ENCODE measurements at places on chromosomes 16 and 17. TPM values are rescaled to one million over a fixed set of nuclear protein-coding genes. Genes with fewer than 3 reads are reported as not detected.

The TNP2 gene
- total RNA-seq: not detected

The KRT25 gene
- total RNA-seq: not detected

The TBC1D3 gene
- 1.9 TPM for total RNA-seq

The ZSCAN10 gene
- not detected for total RNA-seq

The CMTM2 gene
- total RNA-seq: not detected

The SLC12A3 gene
- not detected for total RNA-seq

The NPIPA5 gene
- total RNA-seq: 11.3 TPM

The SLFN11 gene
- 95.0 TPM for total RNA-seq

The GJC1 gene
- 39.7 TPM for total RNA-seq

The ZNF385C gene
- total RNA-seq: not detected

The CCR7 gene
- not detected for total RNA-seq

The ARL4D gene
- 4.1 TPM for total RNA-seq

The CCDC154 gene
- 0.25 TPM for total RNA-seq

DNA sequence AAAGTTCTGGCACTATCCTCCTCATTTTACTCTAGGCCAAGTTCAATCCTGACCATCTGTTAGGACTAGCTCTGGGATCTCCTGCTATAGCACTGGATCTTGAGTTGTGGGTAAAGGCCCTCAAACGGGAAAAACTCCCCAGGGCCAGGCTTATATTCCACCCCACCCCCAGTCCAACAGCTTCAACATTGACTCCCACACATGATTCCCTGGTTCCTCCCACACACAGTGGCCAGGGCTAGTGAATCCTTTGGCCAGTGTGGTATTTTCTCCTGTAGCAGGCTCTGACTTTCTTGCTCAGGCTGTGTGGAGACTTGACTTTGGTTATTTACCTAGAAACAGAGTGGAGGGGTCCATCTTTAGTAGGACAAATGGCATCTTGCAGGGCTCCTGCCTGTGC lies 10.3 kb upstream of the AKAP10 start:
- DNase-seq: no peak

DNA sequence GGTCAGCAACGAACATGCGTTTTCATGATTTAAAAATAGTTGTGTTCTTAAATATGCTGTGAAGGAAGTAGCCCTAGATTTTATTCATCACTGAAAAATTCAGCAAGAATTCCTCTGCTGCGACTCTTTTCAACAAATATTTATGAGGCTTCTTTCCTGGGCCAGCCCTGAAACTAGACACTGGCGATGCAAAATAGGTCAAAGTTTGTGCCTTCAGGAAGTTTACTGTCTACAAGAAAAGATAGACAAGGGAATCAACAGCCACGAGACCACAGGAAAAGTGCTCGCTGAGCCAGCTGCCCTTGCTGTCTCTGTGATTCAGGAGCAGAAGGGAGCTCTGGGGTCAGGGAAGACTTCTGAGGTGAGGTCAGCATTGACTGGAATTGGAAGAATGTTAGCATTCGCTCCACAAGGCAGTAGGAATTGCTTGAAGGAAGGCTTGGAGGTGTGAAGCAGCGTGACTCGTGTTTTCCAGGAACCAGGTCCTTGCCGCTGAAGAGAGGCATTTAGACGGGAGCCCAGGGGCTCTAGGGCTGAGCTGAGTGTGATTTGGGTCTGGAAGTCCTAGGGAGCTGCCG lies 1.9 kb upstream of the RPL26 start:
- peak; percentile 44 for DNase-seq

DNA sequence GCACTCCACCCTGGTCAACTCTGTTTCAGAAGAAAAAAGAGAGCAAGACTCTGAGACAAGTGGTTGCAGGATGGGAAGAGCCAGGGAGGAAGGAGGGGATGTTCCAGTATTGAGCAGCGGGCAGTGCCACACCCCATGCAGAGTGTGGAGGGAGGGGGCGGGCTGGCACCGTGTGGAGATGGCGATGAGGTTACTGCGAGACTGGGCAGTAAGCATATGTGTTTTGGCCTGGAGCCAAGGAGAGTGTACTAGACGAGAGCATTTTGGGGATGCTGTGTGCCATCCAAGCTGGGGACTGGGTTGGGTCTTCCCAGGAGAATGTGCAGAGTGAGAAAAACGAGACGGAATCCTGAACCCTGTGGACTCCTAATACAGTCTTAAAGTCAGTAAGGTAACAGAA lies 3.4 kb downstream of the TBC1D24 start:
- no peak for DNase-seq

DNA sequence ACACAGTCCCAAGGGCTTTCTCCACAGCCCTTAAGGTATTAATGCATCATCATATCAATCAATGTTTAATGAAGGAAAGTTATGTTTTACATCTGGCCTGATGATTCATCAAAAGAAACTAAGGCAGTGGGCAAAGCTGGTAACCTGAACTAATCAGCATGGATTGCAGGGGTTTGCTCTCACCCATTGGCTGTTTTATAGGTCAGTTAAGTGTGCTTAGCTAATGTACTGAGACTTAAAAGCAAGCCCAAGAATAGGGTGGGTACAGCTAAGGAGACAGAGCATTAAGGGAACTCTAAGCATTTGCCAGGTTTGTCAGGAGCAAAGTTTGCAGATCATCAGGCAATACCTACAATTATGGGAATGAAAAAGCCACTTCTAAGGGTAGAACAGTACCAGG lies 1247.6 kb downstream of the CDH8 start:
- DNase-seq: no peak

DNA sequence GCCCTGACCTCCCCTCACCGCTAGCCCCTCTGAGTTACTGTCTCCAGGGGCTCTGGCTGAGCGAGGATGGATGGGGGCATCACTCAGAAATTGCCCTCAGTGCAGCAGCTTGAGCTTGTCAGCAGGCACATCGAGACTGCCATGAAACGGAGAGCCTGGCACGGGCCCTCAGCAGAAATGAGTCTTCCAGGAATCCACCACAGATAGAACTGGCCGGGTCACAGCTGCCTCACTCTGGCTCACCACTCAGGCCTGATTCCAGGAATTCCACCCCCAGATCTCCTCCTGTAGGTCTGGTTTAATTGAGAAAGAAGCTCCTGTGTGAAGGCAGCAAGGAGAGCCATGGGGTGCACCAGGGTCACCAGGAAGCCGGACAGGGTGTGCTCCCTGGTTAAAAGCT lies 85.5 kb downstream of the GSG1L start:
- DNase-seq: no peak

- DNase-seq: no peak
Measured at GRCh38 chr17:62690168-62690897, 62.9 kb downstream of the MRC2 start.

DNA sequence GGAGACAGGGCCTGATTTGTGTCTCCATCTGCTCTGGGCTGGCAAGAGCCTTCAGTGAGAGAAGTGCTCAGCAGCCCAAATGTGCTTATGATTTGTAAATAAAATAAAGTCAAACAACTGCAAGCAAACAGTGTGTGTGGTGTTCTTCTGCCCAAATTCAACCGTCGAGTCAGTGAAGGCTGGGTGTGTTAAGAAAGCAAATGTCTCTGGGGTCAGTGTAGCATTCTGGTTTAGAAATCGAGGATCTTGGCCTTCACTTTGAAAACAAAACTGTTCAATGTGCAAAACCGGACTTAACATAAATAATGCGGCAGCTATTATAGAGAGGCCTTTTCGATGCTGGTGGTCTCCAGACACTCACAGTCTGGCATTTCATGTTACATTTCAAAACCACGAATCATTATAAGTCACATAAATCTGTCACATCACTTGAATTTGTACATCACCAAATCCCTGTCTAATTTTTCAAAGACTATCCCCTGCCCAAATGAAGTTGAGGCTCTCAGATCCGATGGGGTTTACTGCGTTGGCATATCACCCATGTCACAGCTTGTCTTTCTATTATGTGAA lies 158.6 kb upstream of the MYOCD start:
- DNase-seq: no peak

DNA sequence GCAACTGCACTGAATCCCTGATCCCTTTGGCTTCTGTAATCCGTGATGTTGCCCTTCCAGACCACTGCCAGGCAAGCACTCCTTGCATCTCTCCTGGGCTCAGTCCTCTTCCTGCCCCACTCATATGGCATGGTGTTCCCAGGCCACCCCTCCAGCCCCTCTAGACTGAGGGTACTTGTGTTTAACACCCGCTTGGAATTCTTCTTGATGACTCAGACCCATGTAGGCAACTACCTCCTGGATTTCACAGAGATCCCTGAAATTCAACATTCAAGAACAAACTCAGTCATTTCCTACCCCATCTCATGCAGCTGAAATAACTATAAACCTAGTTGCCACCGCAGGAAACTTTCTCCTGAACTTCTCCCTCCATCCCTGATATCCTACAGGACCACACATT lies 541.9 kb upstream of the CDH11 start:
- no peak for DNase-seq

DNA sequence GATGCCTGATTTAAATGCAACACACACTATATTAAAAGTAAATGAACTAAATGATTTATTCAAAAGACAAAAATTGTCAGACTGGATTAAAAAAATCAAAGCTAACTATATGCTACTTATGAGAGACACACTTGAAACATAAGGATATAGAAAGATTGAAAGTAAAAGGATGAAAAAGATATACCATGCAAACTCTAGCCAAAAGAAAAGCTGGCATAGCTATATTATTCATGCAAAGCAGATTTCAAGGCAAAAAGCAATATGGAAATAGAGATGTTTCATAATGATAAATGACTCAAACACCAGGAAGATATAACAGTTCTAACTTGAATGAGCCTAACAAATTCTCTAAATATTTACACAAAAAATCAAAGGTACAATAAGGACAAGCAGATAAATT lies 149.2 kb downstream of the MYO1D start:
- DNase-seq: no peak

DNA sequence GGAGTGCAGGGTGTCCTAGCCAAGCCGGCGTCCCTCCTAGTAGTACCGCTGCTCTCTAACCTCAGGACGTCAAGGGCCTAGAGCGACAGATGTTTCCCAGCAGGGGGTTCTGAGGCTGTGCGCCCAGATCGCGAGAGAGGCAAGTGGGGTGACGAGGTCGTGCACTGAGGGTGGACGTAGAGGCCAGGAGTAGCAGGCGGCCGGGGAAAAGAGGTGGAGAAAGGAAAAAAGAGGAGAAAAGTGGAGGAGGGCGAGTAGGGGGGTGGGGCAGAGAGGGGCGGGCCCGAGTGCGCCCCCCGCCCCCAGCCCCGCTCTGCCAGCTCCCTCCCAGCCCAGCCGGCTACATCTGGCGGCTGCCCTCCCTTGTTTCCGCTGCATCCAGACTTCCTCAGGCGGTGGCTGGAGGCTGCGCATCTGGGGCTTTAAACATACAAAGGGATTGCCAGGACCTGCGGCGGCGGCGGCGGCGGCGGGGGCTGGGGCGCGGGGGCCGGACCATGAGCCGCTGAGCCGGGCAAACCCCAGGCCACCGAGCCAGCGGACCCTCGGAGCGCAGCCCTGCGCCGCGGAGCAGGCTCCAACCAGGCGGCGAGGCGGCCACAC lies at the start of gene MMP2:
TSS of gene MMP2 (plus strand) at position 372 of the 603 bp plus-strand sequence. CDS start 282 bp downstream, outside the sequence.
- peak; percentile 67 for DNase-seq

DNA sequence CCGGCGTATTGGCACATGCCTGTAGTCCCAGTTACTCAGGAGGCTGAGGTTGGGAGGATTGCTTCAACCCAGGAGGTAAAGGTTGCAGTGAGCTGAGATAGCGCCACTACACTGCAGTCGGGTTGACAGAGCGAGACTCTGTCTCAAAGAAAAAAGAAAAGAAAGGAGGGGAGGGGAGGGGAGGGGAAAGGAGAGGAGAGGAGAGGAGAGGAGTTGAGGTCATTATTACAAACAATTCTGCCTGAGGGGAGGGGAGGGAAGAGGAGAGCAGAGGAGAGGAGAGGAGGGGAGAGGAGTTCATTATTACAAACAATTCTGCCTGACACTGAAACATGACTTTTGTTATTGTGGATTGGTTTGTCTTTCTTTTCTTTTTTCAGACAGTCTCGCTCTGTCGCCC lies 19.8 kb upstream of the ABCA5 start:
- no peak for DNase-seq

DNA sequence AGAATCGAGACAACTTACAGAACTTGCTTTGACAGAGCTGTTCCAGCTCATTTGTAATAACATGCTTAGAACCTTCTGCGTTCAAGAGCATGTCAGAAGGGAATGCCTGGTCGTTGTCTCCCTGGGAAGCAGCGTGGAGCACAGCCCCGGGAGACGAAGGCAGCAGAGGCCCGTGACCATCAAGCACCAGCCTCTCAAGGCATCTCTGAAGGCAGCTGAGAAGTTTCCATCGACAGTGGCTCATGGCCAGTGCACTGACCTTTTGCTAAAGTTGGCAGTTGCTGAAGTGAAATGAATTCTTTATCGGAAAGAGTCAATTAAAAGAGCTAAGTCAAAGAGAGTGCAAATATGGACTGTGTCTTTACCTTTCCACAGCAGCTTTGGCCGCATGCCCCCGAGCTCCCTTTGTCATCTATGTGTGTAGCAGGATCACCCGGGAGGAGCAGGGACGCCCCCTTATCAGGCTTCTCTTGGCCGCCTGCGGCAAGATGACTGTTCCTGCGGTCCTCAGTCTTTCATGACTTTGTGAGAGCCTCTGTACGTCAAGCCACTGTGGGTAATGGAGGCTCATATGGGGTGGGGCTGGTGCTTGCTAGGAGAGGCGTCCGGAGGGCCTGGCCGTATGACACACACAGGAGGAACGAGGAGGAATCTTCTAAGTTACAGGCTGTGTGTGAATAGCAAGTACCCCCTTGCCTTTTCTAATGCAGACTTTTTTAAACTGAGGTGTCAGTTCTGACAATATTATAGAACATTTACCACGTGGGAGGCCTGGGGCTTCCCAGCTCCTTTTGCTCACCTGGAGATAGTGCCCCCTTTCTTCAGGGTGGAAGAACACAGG lies 54.2 kb downstream of the LDHD start:
- DNase-seq: no peak

DNA sequence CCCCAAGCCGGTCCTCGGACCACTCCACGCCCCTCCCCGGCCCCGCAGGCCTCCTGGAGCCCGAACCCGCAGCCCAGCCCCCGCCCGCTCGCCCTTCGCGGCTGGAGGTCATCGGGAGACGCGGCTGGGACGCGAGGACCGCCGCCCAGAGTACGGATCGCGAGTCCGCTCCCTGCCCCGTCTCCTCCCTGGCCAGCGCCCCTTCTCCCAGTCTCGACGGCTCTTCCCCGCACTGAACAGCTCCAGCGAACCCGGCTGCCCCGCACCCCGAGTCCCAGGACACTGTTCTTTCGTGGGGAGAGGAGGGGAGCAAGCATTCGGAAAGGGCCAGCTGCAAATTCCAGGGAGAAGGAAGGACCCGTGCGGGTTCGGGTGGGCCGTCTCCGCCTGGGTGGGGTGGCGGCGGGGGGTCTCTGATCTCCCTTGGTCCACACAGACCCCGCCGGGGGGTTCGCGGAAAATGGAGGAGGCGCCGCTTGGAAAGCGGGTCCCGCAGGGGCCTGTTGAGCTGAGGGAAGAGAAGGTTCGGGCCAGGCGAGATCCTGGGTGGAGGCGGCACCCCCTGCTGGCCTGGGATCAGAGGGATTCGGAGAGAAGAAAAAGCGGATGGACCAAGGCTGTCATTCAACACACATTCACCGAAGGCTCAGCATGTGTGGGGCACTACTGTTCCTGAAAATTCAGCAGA lies 632 bp upstream of the RTN4RL1 start:
- DNase-seq: peak; percentile 56

DNA sequence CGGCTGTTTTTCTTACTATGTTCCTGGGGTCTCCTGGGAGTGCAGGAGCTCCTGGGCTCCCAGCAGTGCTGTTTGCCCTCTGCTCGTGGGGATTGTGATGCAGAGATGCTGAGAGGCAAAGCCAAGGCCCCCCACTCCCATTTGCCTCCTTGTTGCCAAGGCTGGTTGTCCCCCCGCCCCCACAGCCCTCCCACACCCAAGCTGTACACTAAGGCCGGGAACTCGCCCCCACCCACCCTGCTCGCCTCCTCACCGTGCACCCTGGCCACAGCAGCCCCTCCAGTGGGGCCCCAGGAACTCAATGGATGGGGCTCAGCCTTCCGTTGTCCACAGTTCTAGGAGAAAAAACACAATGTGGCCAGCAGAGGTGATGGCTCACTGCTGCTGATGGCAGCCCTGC lies 10.2 kb downstream of the NLRC3 start:
- DNase-seq: no peak
